ENCODE measurements at places on chromosomes 6 and 20.

DNA sequence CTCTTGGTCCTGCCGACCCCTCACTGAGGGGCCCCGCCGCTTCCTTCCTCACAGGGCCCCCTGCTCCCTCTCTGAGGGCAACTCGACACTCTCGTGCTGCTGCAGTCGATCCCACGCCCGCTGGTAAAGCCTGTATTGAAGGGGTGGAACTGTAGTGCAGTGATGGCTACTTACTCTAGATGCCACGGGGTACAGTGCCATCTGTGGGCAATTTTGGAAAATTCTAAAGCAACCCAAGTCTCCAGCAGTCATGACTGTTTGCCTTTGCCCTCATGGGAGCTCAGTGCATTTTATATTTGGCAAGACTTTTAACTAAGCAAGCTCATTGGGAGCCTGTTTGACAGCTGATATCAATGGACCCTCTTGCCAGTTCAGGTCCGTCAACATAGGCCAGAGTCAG is 6.5 kb upstream of the C6orf136 start:
- DNase-seq: no peak

DNA sequence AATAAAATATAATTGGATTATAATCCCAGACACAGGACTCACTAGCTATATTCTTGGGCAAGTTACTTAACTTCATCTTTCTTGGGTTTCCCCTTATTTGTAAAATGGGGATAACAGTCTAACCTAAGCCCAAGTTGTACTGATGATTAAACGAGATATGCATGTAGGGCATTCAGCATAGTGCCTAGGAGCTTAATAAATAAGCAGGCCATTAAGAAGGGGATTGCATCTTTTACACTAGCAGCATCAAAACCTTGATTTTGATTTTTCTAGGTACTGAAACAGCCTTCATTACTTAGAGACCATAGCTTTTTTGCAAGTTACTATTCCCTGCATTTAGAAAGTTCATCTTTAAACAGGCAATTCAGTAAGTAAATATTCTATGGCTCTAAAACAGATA is 2.2 kb upstream of the QKI start:
- no peak for DNase-seq

DNA sequence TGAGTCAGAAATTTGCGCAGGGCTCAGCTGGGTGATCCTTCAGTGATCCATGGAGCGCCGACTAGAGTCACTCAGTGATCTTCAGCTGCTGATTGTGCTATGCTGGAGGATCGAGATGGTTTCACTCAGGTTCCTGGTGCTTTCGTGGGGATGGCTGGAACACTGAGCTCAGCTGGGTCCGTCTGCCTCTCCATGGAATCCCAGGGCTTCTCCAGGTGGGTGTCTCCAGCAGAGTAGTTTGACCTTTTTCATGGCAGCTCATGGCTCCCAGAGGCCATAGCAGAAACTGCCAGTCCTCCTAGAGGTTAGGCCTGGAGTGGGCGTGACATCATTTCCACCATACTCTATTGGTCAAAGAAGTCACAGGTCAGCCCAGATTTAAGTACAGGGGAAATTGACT is 88.8 kb upstream of the SIRPA start:
- no peak for DNase-seq

GRCh38 chr20:64245746-64246595 is 9.6 kb upstream of the PCMTD2 start:
- DNase-seq: no peak

GRCh38 chr6:70494833-70495232 is 71.9 kb upstream of the SDHAF4 start:
- no peak for DNase-seq
